ENCODE measurements at places on chromosomes 2 and 18.

DNA sequence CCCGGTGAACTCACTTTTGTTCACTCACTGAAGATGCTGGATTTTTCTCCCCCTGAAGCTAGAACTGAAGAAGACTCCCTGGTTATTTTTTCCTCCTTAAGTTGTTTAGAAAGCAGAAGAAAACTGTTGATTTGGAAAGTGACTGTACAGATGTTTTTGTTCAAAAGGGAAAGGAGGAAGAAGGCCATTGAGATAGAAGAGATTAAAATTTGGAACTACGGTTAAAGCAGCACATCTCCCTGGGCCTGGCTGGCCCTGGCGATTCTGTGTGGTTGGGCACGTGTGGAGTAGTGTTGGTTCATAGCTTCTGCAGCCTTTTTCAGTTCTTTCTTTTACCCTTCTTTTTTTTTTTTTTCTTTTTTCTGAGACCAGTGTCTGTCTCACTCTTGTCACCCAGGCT lies 109.2 kb downstream of the MAP4K4 start:
- no peak for DNase-seq

GRCh38 chr2:127218812-127219170 lies 1.3 kb downstream of the CYP27C1 start:
- DNase-seq = no peak

GRCh38 chr18:70024829-70025228 lies 77.2 kb upstream of the CD226 start:
- no peak for DNase-seq

DNA sequence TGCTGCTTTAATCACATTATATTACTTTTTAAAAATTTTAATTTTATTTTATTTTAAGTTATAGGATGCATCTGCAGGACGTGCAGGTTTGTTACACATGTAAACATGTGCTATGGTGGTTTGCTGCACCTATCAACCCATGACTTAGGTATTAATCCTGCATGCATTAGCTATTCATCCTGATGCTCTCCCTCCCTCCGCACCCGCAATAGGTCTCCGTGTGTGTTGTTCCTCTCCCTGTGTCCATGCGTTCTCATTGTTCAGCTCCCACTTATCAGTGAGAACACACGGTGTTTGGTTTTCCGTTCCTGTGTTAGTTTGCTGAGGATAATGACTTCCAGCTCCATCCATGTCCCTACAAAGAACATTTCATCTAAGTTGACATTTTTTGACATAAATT lies 283.2 kb downstream of the CYRIA start:
- no peak for DNase-seq

DNA sequence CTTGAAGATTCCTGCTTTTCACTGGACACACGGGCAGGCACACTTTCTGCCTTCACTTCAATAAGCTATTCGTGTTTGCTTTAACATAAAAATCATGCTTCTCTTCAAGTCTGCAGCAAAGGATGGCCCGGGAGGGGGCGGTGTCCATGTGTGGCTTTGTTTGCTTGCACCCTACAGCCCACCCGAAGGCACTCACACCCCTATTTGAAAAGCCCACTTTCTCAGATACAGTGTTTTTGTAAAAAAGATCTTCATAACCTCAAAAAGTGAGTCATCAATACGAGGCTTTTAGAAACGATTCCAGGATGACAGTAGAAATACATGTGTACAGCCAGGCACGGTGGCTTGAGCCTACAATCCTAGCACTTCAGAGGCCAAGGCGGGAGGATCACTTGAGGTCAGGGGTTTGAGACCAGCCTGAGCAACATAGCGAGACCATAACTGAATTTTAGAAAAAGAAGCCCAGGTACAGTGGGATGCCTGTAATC lies 36.5 kb upstream of the HPCAL1 start:
- no peak for DNase-seq

DNA sequence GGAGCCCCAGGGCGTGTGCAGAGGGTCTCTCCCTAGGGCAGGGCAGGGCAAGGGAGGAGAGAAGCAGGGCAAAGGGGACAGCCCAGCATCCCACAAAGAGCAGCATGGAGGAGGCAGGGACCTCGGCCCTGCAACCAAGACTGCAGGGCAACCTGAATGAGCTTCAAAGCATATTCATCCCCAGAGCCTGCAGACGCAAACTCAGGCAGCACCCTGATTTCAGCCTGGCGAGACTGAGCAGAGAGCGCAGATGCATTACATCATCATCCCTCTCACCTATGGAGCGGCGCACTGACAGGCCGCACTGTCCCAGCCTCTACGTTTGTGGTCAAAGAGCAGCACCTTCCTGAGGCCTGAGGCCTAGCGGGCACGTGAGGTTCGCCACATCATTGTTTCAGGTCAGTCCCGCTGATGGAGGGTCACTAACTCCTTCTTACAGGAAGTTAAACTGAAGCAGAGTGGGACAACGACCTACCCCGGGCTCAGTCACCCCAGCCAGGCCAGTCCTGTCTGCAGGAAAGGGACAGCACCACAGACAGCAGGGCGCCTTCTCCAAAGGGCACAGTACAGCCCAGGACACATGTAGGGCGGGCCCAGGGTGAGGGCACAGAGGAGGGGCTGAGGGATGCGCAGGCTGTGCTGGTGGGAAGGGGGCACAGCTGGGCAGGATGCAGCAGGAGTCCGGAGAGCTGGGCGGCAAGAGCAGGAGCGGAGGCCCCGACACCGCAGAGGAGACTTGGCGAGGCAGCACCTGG lies 67.2 kb upstream of the RAB6C start:
- DNase-seq = no peak

- DNase-seq = no peak
Observed at GRCh38 chr2:210267698-210268097, 42.5 kb upstream of the ACADL start.

DNA sequence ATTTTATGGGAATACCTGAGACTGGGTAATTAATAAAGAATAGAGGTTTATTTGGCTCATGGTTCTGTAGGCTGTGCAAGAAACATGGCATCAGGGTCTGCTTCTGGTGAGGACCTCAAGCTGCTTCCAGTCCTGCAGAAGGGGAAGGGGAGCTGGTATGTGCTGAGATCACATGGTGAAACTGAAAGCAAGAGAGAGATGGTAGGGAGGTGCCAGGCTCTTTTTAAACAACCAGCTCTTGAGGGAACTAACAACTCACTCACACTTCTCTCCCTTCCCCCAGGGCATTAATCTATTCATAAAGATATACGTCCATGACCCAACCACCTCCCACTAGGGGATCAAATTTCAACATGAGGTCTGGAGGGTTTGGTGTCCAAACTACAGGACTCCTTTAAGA lies 40.1 kb downstream of the AGPS start:
- DNase-seq = no peak

DNA sequence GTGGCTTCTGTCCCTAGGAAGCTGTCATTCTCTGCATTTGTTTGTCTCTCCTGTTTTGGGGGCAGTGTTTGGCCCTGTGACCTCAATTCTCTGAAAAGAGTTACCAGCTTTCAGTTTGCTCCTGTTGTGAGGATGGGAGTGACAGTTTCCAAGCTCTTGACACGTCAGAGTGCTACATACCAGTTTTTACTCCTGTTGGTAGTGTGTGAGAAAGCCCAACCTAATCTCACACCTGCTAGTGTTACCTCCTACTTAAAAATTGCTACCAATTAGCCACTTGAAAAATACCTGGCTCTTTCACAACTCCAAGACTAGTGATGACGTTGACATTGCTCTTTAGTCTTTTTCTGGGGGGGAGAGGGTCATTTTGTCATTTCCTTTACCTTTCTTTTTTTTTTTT lies 14.1 kb downstream of the SKA1 start:
- no peak for DNase-seq

DNA sequence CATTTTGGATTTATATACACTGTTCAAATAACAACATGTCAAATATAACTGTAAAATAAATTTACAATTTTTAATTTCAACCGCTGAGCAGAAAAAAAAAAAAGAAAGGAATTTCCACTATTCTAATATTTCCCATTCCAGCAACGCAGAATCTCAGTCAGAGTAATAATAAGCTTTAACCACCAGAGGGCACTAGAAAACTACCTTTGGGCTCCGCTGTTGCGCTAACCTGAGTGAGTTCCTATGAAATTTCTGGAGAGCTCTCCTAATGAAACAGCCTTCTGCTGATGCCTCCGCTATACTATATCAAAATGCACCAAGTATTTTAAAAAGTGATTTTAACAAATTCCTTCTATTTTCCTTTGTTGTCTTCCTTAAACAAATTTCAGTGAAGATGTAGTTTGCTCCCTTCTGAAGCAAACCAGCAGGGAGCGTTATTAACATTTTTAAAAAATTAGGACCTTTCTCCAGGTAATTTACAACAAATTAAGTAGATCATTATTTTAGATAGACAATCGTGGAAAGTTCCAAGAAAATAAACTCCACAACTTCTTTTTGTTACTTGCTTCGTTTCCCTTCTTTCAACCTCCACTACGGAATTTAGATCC lies 23.0 kb downstream of the ERMN start:
- DNase-seq = peak; percentile 60

- no peak for DNase-seq
Observed at GRCh38 chr2:77567723-77568122, 45.5 kb upstream of the LRRTM4 start.

DNA sequence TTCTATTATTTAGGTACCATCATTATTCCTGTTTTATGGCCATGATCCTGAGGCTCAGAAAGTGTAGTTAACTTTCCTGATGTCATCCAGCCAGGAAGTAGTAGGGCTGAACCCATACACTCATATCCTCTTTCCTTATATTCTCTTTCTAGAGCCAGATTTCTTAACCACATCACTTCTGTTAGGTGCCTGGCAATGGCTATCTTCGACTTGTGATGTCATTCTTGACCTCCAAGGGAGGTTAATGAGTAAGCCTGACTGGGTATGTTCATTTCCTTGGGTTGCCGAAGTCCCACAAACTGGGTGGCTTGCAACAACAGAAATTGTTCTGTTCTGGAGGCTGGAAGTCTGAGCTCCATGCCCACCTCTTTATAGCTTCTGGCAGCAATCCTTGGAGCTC lies 43.4 kb downstream of the ITGB6 start:
- no peak for DNase-seq

- DNase-seq = no peak
Observed at GRCh38 chr2:160387558-160388262, 105.9 kb downstream of the RBMS1 start.

GRCh38 chr2:111711270-111711669 lies 172.7 kb downstream of the ANAPC1 start:
- no peak for DNase-seq

- DNase-seq = no peak
Observed at GRCh38 chr18:14945984-14946383, 198.0 kb downstream of the ANKRD30B start.

All from AML-193 (cell line).